ENCODE measurements at places on chromosomes 5 and 9.

DNA sequence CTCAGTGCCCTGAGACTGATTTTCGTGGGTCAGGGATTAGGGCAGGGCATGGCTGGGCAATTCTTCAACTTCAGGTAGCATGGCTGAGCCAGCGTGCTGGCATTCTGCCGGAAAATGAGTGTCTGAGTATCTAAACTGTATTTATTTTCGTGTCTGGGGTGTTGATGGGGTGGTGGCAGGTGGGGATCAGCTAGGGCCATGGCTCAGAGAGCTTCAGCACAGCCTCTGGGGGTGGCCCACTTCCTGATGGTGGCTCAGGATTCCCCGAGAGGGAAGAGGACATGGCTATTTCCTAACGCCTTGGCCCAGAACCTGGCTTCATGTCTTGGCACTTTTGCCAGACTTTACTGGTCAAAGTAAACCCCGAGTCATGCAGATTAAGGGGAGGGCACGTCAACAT is 260.5 kb downstream of the GADD45G start:
- no peak for DNase-seq

DNA sequence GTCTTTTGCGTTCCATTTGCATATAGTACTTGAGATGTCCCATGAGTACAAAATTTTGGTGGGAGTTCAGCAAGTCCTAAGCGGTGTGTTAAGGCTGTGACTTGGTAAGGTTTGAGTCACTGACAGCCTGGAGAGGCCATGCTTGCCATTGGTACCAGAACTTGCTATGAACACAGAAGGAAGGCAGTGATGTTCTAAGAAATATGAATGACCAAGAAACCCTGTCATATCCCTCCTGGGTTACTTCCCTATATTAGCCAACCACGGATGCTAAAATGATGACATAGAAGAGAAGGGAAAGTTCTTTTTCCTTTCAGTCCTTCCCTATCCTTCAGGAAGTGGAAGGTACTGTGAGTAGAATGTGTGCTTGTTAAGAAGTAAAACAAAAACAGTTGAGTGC is 136.7 kb downstream of the GCNT1 start:
- DNase-seq = no peak

- no peak for DNase-seq
Observed at GRCh38 chr5:81768935-81769452, 18.1 kb upstream of the SSBP2 start.

- DNase-seq = no peak
Observed at GRCh38 chr5:157665467-157666070, 5.8 kb upstream of the C5orf52 start.

DNA sequence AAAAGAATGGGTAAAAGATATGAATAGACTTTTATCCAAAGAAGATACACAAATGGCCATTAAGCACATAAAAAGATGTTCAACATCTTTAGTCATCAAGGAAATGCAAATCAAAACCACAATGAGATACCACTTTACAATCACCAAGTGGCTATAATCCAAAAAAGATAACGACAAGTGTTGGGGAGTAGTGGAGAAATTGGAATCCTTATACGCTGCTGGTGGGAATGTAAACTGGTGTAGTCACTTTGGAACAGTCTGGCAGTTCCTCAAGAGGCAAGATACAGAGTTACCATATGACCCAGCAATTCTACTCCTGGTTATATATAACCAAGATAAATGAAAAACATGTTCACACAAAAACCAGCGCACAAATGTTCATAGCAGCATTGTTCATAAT is 234.9 kb downstream of the SPATA31D1 start:
- no peak for DNase-seq

- DNase-seq = no peak
Observed at GRCh38 chr5:137833463-137833862, 34.2 kb upstream of the MYOT start.

- no peak for DNase-seq
Observed at GRCh38 chr5:75567710-75568109, 43.5 kb upstream of the ANKDD1B start.

DNA sequence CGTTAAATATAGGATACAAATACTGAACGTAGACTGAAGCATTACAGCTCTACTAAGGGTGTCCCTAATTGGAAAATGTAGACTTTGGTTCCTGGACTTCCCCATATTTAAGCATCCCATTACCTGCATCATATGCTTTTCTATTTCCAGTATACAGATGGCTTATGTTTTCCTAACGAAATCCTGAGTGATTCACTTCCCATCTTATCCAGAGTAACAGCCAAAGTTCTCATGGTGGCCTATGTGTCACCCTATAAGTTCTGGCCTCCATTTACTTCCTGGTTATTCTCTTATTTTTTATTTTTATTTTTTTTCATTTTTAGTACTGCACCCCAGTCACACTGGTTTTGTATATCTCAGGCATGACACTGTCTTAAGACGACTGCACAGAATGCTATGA is 552.3 kb downstream of the PRDM9 start:
- no peak for DNase-seq

- no peak for DNase-seq
Observed at GRCh38 chr9:129344641-129345495, 166.8 kb upstream of the IER5L start.

GRCh38 chr5:133331941-133332340 is 280.1 kb downstream of the HSPA4 start:
- no peak for DNase-seq

GRCh38 chr5:170427672-170428236 is 38.6 kb upstream of the KCNMB1 start:
- DNase-seq = no peak

GRCh38 chr9:115116421-115117284 is 1.3 kb downstream of the TNC start:
- DNase-seq = no peak

DNA sequence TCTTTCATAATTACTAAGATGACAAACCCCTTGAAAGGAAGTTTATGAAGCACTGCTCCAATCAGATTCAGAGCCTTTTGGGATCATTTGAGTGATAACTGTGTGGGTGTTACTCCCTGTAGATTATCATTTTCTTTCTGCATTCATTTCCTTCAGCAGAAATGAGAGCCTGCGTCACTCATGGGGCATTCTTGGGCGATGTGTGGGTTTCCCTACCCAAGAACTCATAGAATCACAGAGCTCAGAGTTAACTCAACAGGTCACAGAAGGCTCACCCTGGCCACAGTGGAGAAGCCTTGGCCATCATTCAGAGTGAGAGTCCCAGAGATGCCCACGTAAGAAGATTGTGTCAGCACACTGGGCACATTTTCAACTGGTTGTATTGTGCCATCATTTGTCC is 401.9 kb downstream of the TLE4 start:
- no peak for DNase-seq
